HS-5 (cell line): ENCODE measurements at places on chromosomes 2 and 18.

DNA sequence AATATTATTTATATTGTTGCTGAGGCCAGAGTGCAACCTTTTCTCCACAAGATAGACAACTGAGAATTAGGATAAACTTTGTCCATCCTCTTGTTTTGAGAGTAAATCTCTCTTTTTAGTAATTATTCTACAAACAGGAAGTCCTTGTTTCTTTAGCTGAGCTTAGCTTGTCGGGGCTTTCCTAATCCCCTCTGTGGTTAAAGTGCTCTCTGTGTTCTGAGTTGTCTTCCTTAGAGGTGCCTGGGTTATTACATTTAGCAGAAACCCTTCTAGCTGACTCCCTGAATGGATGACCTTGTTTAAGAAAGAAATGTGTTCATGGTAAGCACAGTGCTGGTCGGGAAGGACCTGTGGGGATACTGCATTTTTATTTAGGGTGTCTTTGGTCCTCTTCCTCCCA is 12.7 kb downstream of the USP39 start:
- no peak for DNase-seq

- no peak for DNase-seq
These were observed 194.4 kb downstream of the RNF144A start for GRCh38 chr2:7111626-7112025.

GRCh38 chr2:182404975-182405561 is 21.8 kb downstream of the PDE1A start:
- peak; percentile 5 for DNase-seq

DNA sequence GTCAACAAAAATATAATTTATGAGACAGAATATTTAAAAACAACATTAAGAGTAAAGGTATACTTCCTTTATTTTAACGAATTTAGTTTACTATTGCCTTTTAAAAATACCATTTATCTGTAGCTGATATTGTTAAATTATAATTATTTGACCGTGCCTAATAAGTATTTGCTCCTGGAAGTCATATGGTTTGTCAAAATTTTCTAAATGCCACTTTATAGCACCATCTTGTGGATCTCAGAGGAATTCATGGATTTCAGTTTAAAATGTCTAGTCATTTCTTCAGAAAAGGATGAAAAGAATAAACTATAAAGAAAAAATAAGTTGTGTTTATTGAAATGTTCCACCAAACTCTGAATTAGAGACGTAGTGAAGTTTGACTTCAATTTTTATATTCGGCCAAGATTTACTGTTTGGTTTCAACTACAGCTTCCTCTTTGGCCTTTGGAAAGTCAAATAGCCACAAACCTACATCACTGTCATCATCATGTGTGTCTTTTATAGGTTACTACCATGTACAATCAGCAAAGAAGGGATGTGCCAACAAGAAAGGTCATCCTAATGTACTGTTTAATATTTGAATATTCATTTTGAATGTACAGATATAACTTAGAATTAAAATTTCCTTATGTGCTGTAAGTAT is 10.3 kb upstream of the FTCDNL1 start:
- DNase-seq = no peak
